ENCODE measurements at places on chromosomes 5 and 9.
A peak's percentile ranks its signal among the peaks of the same experiment; 100 is the strongest.

- DNase-seq, result no peak
These were observed 69.4 kb downstream of the RAPGEF1 start for GRCh38 chr9:131670247-131671132.

- peak; percentile 79 for DNase-seq
These were observed 8.7 kb downstream of the RANBP6 start for GRCh38 chr9:6006749-6007057.

DNA sequence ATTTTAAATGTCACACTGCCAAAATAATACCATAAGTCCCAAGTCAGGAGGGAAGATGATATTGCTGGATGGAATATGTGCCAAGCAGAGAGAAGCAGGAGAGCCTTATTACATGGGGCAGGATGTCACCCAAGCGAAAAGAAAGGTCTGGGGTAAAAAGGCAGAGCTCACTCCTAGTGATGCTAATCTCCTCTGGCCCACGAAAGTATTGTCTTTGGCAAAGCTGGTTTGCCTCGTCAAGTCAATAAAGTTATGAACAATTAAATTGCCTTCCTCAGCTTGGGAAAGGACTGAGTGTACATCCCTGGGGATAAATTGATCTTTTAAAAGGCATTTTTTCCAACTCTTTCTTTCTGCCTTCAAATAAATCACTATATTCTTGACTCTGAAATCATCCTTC is 220.6 kb downstream of the DMAC1 start:
- DNase-seq, result no peak

GRCh38 chr9:124122813-124123462 is 111.4 kb downstream of the LHX2 start:
- DNase-seq, result peak; percentile 47

All from fibroblast of lung (primary cell).